EH (cell line): ENCODE measurements at places on chromosomes 1 and 21.

- peak; percentile 24 for DNase-seq
Measured at GRCh38 chr1:84959294-84959693, 37.6 kb downstream of the MCOLN2 start.

GRCh38 chr21:31484219-31484618 lies 140.2 kb upstream of the TIAM1 start:
- DNase-seq, result no peak

- DNase-seq, result no peak
Measured at GRCh38 chr21:42362700-42363099, 3.6 kb downstream of the TFF1 start.

DNA sequence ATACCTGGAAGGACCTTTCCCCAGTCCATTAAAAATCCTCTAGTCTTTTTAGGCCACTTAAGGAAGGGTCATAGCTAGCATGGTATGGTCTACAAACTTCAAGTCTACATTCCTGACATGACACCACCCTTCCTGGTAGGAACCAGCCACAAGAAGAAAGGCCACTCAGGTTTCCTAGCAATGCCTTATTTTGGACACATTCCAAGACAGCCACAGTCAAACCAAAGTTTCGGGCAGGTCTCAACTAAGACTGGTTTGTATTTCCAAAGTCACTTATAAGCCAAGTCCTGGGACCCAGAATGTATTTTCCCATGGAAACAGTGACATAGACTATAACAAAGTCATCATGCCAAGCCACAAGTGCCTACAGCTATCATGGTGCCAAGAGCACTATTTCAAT lies 50.6 kb upstream of the SLC44A3 start:
- no peak for DNase-seq

DNA sequence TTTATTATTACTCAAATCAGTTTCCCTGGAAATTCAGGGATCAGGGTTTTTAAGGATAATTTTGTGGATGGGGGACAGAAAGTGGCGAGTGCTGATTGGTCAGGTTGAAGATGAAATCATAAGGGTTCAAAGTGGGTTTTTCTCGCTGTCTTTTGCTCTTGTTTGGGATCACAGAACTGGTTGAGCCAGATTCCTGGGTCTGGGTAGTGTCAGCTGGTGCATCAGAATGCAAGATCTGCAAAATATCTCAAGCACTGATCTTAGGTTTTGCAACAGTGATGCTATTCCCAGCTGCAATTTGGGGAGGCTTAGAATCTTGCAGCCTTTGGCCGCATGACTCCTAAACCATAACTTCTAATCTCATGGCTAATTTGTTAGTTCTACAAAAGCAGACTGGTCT lies 9.3 kb downstream of the CHI3L2 start:
- no peak for DNase-seq

GRCh38 chr21:38291874-38292273 lies 35.1 kb downstream of the KCNJ15 start:
- DNase-seq, result no peak

GRCh38 chr1:116556289-116557006 lies 14.4 kb downstream of the CD58 start:
- DNase-seq, result peak; percentile 54

DNA sequence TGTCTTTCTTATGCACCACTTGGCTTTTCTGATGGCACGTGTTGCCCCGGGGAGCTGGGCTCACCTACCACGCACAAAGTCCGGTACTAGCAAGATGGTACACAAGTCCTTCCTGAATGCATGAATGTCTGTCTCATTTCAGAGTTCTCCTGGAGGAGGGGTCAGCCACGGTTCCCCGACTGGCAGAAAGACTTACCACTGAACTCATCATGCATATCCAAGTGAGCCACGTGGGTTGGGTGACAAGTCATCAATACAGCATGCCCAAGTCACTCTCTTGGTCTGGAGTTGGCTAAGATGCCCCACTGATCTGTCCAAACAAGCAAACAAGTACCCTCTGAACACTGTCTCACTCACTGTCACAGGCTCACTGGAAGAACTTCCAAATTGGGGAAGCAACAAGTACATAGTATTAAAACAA lies 28.6 kb upstream of the MX1 start:
- no peak for DNase-seq
